ENCODE measurements at places on chromosomes 11 and 22.

GRCh38 chr11:29679996-29680395 is 336.8 kb downstream of the KCNA4 start:
- DNase-seq: no peak

DNA sequence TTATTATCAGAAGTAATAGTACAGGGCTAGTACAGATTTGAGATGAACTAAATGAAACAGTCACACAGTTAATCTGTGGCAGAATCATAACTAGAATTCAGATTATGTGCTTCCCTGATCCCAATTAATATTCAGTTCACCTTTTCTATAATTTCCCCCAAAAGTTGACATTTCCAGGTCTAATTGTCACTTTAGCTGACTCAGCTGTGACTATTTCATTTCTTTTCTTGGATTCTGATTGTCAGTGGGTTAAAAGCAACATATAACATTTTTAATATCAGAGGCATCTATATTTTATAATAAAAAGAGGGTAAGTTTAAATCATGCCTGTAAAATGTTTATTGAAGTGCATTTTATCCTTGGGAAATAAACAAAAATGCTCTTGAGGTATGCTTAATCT is 28.8 kb upstream of the SOX6 start:
- no peak for DNase-seq

- no peak for DNase-seq
Measured at GRCh38 chr11:129951201-129951865, 51.3 kb downstream of the PRDM10 start.

- no peak for DNase-seq
Measured at GRCh38 chr22:23574371-23574811, 5.7 kb downstream of the IGLL1 start.

DNA sequence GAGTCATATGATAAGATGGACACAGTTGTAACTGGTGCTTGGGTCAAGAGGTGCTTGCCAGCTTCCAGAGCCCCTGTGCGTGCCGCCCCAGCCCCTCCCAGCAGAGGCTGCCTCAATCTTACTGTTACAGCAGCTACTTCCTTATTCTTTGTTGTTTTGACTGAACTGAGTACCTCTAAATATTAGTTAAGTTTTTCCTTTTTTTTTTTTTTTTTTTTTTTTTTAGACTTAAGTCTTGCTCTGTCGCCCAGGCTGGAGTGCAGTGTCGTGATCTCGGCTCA is 8.8 kb downstream of the ZBED4 start:
- no peak for DNase-seq

- DNase-seq: no peak
Measured at GRCh38 chr11:8749202-8749601, 66.6 kb downstream of the RPL27A start.

- peak; percentile 87 for DNase-seq
Measured at GRCh38 chr11:3841426-3842350, 929 bp upstream of the RHOG start.

DNA sequence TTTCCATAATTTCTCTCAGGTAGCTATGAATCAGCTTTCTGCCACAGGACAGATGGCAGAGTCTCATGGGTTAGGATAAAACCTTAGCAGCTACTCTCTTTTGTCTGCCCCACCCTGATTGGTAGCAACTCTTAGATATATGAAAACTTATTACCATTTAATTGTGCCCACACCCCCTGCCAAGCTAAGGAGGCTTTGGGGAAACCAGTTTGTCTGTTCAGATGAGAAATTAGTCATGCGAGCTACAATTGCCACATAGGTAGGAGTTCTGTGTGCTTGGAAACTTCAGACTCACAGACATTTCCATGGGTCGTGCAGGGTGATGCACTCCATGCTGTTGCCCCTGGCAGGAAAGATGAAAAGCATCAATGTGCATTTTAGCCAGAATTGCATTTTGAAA is 39.9 kb downstream of the CD44 start:
- DNase-seq: peak; percentile 53

GRCh38 chr22:20618488-20618887 is 111.1 kb downstream of the MED15 start:
- DNase-seq: no peak

DNA sequence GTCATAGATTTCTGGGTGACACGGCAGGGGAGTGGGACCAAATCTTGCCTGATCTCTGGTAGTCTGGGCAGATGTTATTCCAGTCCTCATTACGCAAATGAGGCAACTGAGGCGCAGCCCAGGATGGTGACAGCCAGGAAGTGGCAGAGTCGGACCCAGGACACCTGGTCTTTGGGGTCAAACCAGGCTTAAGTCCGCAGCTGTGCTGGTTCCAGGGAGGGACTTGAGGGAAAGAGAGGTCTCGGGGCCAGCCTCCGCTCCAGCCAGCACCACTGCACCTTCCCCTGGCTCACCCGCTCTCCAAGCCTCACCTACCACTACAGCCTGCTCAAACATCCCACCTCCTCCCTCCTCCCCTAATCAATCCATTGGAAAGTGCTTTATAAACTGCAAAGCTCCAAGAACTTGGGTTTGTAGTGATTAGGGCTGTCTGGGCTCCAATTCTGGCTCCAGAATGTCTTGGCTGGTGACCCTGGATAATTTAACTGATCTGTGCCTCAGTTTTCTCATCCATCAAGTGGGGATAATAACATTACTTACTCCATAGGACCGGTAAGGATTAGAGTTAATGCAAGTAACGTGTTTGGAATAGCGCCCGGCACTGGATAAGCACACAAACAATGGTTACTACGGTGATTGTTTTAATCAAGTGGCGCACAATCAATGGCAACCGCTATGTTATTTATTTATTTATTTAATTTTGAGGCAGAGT is 526 bp upstream of the PNPLA5 start:
- no peak for DNase-seq

DNA sequence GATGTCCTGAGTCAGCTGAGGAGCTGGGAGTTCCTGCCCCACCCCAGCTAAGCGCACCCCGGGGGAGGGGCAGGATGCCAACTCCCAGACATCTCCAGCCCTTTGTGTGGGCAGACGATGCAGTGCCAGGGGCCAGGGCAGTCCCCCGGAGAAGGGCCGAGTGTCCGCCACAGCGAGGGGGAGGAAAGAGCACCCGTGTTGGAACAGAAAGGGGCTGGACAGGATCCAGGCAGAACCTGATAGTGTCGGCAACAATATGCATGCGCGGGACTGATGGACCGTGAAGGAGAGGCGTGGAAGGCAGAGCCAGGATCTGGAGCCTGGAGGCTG is 1434.7 kb downstream of the BRD1 start:
- peak; percentile 17 for DNase-seq

GRCh38 chr11:67281552-67282150 is 7.5 kb upstream of the ANKRD13D start:
- no peak for DNase-seq

GRCh38 chr11:47611348-47611794 is 17.2 kb upstream of the C1QTNF4 start:
- DNase-seq: no peak

DNA sequence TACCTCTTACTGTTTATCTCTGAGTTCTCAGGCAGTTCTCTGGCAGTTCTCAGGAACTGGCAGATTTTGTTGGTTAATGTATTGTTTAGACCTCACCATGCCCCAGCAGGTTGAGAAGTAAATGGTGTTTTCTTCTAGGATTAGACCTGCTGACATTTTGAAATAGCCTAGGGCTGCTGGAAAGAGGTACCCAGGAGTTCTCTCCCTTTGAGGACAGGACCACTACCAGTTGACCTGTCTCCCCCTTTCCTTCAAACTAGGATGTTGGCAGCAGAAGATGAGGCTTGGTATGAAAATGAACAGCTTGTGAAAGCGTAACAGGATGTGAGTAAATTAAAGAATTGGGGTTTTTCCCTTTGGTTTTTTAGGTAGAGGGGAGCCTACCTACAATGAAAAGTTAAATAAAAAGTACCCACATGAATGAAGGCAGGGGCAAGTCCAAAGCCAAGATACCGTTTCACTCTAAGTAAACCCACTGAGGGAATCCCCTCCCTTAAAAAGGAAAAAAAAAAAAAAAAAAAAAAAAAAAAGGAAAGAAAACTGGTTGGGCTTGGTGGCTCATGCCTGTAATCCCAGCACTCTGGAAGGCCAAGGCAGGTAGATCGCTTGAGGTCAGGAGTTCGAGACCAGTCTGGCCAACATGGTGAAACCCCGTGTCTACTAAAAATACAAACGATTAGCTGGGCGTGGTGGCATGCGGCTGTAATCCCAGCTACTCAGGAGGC is 96.2 kb downstream of the PDHX start:
- no peak for DNase-seq

DNA sequence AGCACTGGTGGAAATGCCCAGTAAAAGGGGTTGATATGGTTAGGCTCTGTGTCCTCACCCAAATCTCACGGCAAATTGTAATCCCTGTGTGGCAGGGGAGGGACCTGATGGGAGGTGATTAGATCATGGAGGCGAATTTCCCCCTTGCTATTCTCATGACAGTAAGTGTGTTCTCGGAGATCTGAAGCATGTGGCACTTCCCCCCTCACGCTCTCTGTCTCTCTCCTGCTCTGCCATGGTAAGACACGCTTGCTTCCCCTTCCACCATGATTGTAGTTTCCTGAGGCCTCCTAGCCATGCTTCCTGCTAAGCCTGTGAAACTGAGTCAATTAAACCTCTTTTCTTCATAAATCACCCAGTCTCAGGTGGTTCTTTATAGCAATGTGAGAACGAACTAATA is 37.4 kb downstream of the PACSIN2 start:
- DNase-seq: no peak

GRCh38 chr11:110230377-110230776 is 66.0 kb downstream of the RDX start:
- DNase-seq: no peak

GRCh38 chr22:24465566-24465965 is 29.6 kb upstream of the UPB1 start:
- peak; percentile 89 for DNase-seq

GRCh38 chr11:46118702-46119351 is 2.4 kb downstream of the PHF21A start:
- no peak for DNase-seq

- no peak for DNase-seq
Measured at GRCh38 chr11:100825626-100826025, 138.5 kb downstream of the ARHGAP42 start.

- DNase-seq: no peak
Measured at GRCh38 chr11:120827820-120828219, 196.1 kb upstream of the TBCEL start.

GRCh38 chr22:28123989-28124766 is 205.1 kb upstream of the PITPNB start:
- no peak for DNase-seq

GRCh38 chr22:42966497-42966896 is 48.5 kb downstream of the PACSIN2 start:
- no peak for DNase-seq

DNA sequence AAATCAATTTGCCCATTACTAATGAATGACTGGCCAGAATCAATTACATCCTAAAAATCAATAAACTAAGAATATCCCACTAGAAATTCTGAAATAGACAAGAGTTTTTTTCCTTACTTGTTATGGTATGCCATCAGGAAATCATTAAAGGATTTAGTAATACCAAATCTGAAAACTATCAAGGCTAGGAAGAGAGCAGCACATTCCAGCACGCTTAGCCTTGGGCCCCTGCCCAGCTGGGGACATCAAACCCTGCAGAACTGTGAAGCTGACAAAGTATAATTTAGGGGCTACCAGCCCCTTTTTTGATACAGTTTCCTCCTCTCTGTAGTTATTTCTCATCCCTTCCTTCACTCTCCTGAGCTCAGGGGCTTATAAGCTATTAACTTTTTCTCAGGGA is 247.8 kb upstream of the ZC3H12C start:
- DNase-seq: no peak

- DNase-seq: no peak
Measured at GRCh38 chr11:75745807-75746206, 22.8 kb upstream of the DGAT2 start.

GRCh38 chr11:13834463-13834862 is 128.1 kb upstream of the SPON1 start:
- peak; percentile 8 for DNase-seq

- no peak for DNase-seq
Measured at GRCh38 chr11:97739932-97740800, 1280.6 kb upstream of the CNTN5 start.

GRCh38 chr11:115504276-115505158 is at the start of gene CADM1:
Gene CADM1, minus strand, starts transcription at chr11:115504415.
- peak; percentile 98 for DNase-seq

GRCh38 chr11:104191124-104191523 is 27.2 kb upstream of the PDGFD start:
- DNase-seq: no peak

DNA sequence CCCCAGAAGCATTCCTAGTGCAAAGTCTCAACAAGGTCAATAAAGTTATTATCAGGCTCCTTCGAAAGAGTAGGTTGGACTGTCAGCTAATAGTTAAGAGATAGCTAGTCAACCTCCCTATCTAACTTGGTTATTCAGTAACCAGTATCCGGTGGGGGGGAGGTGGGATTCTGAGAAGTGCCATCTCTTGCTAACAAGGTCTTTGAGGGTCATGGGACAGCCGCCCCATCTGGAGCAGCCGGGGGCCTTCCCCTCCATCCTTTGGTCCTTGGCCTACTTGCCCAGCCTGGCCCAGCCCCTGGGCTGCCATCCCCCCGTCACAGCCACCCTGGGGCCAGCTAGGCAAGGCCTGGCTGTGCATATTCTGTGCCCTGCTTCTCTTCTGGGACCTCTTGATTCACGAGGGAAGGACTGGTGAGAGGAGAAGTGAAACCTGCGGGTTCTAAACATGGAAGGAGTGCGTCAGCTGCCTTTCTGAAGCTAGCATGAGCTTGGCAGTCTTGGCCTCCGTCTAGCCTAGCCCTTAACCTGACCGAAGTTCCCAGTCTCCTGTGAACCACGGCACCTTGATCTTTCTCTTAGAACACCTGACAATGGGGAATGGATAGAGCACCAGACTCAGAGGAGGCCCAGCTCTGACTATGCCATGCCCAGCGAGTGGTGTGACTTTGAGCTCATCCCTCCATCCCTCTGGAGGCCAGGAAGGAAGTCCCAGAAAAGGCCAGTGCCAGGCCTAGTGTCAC is 9.3 kb downstream of the SLC37A2 start:
- no peak for DNase-seq

- DNase-seq: no peak
Measured at GRCh38 chr11:19771463-19771862, 58.8 kb downstream of the NAV2 start.

DNA sequence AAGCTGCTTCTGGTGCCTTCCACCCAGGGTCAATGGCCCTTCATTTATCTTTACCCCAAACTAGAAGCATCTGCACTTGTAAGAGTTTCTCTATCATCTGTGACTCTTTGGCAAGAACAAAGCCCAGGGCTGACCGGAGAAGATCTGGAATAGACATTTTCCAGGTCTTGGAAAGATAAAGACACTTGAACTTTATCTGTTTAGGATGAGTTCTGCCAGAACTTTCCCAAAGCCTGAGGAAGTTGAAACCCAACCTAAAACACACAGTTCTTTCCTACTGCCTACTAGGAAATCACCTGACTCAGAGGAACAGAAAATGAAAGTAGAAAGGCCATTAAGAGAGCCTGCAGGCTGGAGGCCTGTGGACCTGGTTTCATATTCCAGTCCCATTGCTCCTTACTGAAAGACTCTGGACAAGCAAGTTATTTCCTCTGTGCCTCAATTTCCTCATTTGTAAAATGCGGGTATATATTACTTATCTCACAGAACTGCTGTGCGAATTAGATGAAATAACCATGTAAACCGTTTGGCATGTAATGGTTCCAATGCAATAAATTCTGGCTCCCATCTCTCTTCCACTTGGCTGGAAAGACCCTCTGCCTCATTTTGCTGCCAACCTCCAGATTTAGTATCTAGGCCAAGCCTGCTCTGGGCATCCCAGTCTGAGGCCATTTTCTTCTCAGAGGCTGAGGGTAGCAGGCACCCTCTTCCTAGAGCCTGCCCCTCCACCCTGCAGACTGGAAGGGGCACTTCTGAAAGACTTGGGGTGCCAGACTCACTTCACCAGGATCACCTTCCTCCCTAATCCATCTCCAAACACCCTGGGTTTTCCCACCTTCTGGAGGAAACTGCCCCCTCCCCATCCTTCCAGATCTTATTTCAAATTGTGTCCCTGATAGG is 1.2 kb downstream of the UBE2L6 start:
- peak; percentile 51 for DNase-seq
